ENCODE measurements at places on chromosomes 16 and 17.

GRCh38 chr16:67773569-67774456, 32.5 kb downstream of the RANBP10 start:
- no peak for DNase-seq

DNA sequence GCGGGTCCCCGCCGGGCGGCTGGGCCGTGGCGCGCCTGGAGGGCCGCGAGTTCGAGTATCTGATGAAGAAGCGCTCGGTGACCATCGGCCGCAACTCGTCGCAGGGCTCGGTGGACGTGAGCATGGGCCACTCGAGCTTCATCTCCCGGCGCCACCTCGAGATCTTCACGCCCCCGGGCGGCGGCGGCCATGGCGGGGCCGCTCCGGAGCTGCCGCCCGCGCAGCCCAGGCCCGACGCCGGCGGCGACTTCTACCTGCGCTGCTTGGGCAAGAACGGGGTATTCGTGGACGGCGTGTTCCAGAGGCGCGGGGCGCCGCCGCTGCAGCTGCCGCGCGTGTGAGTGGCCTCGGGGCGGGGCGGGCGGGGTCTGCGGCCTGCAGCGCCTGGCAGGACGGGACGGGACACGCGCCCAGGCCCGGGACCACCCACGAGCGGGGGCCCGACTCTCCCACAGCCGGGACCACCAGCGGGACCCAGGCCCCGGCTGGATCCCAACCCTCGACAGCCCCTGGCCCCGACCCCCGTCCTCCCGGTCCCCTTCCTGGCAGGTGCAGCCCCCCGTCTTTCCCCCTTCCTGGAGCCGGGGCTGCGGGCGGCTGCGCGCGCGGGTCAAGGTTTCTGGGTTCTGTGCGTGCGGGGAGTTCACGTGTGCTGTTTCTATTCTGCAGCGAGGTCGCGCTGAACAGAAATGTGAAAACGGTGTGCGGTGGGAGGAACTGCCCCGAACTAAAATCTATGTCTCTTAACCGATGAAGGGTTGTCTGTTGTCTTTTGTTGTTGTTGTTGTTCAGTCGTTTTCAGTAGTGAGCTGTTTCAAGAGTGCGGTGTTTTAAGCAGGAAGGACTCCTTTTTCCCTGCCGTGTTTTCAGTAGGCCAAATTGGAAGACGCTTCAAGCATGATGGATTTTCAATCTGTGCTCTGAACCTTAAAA, 705 bp downstream of the FOXK2 start:
- peak; percentile 24 for DNase-seq

- no peak for DNase-seq
Observed at GRCh38 chr17:66900126-66901010, 64.1 kb upstream of the CACNG4 start.

GRCh38 chr17:64103391-64104364, 26.3 kb downstream of the ERN1 start:
- DNase-seq, result no peak

GRCh38 chr16:51408357-51408756, 257.3 kb upstream of the SALL1 start:
- DNase-seq, result no peak
